ENCODE measurements at places on chromosomes 2 and 18. TPM values are rescaled to one million over a fixed set of nuclear protein-coding genes. Genes with fewer than 3 reads are reported as not detected.

PIEZO2 gene
- 1.6 TPM for total RNA-seq

ADCYAP1 gene
- 0.16 TPM for total RNA-seq

GAL3ST2 gene
- total RNA-seq, result 0.25 TPM

SLC16A14 gene
- 0.49 TPM for total RNA-seq

TFPI gene
- total RNA-seq, result 72.5 TPM

ABHD1 gene
- total RNA-seq, result 0.09 TPM

AGXT gene
- not detected for total RNA-seq

All from fibroblast of the aortic adventitia (primary cell).